GM18507 (cell line): ENCODE measurements at places on chromosomes 12 and 14.

DNA sequence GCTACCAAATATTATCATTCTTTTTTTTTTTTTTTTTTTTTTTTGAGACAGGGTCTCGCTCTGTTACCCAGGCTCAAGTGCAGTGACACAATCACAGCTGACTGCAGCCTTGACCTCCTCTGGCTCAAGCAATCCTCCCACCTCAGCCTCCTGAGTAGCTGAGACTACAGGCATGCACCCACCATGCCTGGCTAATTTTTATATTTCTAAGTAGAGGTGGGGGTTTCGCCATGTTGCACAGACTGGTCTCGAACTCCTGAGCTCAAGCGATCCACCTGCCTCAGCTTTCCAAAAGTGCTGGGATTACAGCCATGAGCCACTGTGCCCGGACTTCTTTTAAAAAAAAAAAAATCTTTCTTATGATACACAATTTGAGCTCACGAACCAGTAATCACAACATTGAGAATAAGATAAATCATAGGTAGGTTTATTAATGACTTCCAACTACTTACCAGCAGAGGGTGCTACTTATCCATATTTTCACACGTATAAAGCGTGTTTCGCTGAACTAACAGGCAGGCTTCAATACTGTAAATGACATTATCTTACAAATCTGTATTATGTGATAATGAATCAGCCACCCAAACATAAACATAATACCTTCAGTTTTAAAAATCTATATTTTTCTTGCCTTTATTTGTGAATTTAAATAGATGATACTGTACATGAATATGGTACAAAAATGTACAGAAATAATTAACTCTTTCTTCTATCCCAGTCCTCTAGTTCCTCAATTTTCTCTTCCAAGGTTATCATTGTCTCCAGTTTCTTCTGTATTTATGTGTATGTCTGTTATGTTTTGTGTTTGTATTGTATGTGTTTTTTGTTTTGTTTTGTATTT is 42.5 kb upstream of the BCAT1 start:
- peak; percentile 47 for DNase-seq

DNA sequence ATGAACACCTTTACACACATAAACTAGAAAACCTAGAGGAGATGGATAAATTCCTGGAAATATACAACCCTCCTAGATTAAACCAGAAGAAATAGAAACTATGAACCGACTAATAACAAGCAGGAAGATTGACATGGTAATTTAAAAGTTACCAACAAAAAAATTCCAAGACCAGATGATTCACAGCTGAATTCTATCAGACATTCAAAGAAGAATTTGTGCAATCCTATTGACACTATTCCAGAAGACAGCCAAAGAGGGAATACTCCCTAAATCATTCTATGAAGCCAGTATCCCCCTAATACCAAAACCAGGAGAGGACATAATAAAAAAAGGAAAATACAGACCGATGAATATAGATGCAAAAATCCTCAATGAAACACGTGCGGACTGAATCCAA is 102.6 kb upstream of the KRR1 start:
- no peak for DNase-seq

DNA sequence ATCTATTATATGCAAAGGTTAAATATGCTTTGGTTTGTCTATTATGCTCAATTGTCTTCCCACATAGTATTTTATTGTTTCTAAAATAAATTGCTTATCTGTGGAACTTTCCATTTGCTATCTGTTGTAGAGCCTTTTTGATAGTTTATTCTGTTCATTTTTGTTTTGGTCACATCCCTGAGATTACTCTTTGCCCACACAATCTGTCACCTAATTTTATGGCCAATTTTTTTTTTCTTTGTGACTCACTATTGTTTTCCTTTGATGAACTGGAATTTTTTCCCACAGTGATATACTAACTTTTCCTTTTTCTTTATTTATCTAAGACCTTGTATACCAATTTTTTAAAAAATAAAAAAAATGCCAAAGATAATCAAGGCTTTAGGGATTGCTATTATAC is 61.1 kb downstream of the RASSF9 start:
- no peak for DNase-seq

- DNase-seq = no peak
Measured at GRCh38 chr12:76480796-76481195, 78.8 kb downstream of the OSBPL8 start.

GRCh38 chr12:99004799-99005466 is 359.8 kb downstream of the APAF1 start:
- DNase-seq = no peak

- peak; percentile 51 for DNase-seq
Measured at GRCh38 chr14:100850841-100851585, 25.1 kb downstream of the MEG3 start.

DNA sequence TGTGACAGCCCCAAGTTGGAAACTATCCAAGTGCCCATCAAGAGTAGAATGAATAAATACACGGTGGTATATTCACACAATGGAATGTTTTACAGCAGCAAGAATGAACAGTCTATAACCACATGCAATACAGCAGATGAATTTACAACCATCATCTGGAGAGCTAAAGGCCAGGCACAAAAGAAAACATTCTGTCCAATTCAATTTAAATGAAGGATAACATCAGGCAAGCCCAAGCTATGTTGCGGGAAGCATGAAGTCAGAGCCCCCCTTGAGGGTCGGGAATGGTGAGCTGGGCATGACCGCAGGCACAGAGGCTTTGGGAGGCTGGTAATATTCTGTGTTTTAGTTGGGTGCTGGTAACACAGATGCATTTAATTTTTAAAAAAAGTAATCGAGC is 76.0 kb downstream of the SYNE3 start:
- no peak for DNase-seq

GRCh38 chr14:76109087-76109880 is 42.4 kb upstream of the GPATCH2L start:
- DNase-seq = no peak

GRCh38 chr12:467591-467990 is 7.9 kb downstream of the B4GALNT3 start:
- no peak for DNase-seq

DNA sequence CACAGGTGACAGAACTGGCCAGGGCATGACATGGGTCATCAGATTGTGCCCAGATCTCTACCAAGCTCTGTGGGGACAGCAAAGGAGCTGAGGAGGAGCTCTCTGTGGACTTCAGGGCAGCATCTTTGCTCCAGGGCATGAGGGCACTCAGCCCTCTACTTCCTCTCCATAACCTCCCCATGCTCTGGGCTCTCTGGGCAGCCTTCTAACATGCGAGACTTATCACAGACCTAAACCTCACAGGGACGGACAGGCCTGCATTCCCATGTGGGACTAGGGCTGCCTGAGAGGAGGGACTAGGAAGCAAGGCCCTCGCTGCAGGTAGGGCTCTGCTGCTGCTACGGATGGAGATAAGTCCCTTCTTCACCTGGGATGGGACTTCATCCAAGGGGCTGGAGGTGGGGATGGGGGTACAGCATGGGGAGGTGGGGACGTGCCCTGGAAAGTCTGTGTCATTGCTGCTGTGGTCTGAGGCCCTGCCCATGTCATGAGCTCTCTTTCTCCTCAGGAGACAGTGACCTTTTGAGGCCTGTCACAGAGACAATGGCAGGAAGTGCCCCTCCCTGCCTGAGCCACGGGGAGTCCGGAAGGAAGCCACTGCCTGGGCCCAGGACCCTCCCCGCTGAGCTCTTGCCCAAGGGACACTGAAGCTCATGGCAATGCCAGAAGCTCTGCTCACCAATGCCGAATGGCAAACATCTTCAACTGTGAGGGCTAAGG is 44.1 kb downstream of the PITPNM2 start:
- DNase-seq = peak; percentile 28

DNA sequence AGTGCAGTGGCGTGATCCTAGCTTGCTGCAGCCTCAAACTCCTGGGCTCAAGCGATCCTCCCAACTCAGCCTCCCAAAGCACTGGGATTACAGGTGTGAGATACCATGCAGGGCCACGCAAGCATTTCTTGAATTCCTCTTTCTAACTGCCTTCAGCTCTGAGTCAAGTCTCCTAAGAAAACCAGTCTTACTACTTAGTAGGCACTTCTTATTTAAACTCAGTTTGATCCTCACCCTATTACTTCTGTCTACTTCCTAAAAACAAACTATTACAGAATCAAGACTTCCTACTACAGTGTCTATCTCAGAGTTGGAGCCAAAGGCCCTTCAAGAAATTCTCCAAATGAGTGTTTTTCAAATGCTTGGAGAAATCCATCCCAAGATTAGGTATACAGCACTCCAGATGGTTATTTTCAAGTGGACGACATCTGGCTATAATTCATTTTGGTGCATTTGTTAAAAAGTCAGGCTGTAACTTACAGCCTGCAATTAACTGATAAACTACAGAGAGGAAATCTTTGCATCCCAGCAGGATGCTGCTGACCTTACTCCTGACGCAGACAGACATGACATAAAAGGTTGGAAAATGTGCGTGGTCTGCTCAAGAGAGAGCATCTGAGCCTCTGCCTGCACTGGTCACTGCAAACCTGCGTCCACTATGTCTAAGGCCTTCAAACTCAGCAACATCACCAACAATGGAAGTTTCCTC is 34.7 kb downstream of the SSH1 start:
- DNase-seq = no peak

- no peak for DNase-seq
Measured at GRCh38 chr12:105294886-105295479, 35.5 kb upstream of the C12orf75 start.

DNA sequence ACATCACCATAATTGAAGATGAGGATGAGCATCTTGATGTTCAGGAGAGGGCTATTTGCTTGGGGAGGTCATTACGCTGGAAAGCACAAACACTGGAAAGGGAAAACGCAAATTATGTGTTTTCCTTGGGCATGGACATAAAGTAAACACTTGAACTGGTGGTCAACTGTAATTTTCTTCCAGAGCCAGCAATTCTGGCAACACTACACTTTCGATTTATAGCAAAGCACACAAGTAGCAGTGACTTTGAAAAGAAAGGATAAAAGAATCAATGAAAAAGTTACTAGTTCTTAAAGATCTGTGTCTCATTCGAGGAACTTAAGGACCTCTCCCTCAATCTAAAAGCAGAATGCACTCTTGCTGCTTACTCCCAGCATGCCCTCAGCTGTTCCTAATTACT is 2.2 kb downstream of the CLEC14A start:
- DNase-seq = no peak

- DNase-seq = no peak
Measured at GRCh38 chr12:122884091-122884826, 11.7 kb downstream of the VPS37B start.

GRCh38 chr12:124224535-124225110 is 70.3 kb upstream of the RFLNA start:
- DNase-seq = no peak

DNA sequence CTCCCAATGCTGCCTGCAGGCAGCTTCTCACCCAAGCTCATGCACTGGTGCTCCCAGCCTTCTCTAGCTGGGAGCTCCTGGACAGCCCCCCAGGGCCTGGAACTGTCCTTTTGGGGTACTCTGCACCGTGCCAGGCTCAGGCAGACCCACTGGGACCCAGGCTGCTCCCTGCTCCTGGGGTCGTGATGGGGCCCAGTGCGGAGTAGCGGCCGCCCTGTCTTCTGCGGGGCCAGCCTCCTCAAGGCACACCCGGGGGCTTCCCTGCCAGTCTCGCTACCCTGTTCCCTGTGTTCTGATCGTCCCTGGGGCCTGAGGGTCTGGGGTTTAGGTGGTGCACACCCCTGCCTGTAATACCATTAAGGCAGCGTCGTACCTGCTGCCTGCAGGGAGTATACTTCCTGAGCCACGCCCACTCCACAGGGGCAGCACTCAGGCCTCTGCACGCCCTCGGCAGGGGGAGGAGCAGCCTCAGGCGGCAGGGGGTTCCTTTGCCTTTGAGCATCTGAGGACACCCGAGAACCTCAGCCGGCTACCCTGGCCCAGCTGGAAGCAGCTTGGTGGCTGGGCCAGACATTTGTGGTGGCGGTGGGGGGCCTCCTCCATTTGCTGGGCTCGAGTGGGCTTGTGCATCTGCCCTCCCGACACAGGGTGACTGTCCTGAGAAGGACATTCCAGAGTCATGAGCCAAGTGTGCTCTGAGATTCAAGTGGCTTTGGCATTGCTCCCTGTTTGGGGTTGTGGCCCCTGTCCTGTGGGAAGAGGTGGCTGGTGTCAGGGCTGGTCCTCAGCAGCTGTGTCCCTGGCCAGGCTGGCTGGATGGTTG is 9.2 kb upstream of the CRIP2 start:
- no peak for DNase-seq

GRCh38 chr12:66014818-66015217 is 115.7 kb downstream of the LLPH start:
- no peak for DNase-seq

DNA sequence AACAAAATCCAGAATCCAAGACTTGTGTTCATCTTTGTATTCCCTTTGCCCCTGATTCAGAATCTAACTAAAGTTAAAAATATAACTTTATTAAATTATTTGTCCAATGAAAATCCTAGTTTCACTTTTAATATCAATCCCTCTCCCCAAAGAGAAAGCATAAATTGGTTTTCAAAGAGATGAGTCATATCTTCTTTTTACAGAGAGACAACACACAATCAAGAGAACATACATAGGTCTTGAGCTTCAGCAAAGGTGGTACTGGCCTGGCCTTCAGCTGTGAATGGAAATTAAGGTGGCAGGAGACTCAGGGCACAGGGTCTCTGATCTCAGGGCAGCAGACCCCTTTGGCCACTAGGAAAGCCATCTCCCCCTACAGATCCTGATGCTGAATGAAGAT is 4.3 kb upstream of the ASCL1 start:
- no peak for DNase-seq

GRCh38 chr12:117499759-117500485 is 138.5 kb upstream of the NOS1 start:
- no peak for DNase-seq

DNA sequence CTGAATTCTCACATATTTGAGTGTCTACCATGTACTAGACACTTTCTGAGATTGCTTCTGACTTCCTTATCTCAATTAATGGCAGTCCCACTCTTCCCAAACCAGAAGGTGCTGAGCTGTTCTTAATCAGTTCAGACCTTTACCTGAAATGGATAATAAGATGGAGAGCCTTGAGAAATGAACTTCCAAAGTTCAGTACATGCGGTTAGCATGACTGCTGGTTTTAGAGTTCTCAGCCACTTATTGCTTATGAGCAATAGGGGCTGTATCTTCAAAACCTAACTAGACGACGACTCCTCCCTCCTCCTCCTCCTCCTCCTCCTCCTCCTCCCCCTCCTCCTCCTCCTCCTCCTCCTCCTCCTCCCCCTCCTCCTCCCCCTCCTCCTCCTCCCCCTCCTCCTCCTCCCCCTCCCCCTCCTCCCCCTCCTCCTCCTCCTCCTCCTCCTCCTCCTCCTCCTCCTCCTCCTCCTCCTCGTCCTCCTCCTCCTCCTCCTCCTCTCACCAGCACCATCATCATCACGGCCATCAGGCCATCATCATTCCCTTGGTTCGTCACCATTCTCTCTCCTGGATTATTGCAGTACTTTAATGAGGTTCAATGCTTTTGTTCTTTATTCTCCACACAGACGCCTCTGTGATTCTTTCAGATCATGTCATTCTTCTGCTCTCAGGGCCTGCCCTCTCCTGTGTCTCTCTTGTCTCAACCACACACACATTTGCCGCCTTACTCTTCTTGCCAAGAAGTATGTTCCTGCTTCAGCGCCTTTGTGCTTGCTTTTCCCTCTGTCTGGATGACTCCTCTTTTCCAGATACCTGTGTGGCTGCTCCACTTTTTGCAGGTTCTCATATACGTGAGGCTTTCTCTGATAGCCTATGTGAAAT is 2.7 kb downstream of the PCNX1 start:
- DNase-seq = no peak
